ENCODE measurements at places on chromosomes 3 and 15.

DNA sequence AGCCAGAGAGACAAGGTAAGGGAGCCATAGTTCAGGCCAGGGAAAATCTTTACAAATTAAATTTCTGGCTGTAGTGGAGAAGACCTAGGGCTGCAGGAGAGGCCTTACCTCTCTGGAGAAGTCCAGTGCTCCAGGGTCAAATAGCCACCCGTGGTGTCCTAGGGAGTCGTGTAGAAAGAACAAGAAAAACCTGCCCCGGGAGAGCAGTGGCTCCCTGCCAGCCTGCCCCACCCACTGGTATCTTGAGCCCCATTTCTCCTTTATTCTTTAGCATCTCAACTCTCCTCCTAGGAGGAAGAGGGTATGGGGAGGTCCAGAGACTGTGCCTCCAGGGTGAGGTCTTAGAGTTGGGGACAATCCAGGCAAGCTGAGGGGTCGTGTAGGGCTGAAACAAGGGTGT is 32.1 kb upstream of the NTRK3 start:
- DNase-seq, result no peak

- DNase-seq, result no peak
Observed at GRCh38 chr15:78907577-78907976, 34.9 kb downstream of the MORF4L1 start.

DNA sequence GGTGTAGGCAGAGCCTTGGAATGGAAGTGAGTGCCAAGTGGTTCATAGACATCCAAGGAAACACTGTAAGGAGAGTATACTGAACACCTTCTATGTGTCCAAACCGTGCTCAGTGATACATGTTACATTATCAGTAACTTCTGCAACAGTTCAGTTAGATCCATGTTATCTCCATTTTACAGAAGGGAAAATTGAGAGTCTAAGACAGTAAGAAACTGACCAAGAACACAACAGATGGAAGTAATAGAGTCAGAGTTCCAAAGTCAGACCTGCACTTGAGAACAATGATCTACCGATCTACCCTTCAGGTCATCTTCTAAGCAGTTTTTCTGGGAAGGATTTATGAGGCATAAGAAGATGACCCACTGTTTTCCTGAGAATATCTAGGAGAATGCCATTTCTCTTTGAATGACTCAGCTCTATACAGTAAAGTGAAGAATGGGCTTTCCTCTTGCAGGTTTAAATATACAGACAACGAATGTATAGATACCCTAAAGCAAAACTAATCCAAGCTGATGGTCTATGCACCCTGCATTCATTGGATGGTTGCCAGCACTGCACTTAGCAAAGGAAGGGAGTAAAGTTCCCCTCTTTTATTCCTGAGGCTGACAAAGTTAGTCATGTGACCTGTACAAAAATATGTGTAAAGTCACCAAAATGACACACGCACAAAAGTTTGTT is 604.1 kb upstream of the MDFIC2 start:
- DNase-seq, result no peak

GRCh38 chr3:98788651-98789050 is 25.5 kb downstream of the ST3GAL6 start:
- DNase-seq, result no peak

GRCh38 chr3:145865399-145866018 is 295.5 kb downstream of the PLOD2 start:
- DNase-seq, result no peak

DNA sequence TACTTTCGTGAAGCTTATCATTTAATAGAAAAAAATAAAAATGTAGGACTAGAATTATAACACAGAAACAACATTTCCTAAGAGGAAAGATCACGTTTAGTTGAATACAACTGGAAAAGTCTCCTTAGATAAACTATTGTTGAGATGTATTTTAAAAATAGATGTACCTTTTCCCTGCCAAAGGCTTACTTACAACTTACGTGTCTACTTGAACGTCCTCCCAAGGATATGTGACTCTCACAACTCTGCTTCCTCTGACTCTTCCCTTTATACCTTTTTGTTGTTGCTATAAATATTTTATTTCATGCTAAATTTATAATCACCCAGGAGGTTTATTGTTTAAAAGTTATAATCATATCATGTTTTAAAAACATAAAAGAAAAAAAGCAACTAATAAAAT is 908.0 kb upstream of the ROBO1 start:
- no peak for DNase-seq

DNA sequence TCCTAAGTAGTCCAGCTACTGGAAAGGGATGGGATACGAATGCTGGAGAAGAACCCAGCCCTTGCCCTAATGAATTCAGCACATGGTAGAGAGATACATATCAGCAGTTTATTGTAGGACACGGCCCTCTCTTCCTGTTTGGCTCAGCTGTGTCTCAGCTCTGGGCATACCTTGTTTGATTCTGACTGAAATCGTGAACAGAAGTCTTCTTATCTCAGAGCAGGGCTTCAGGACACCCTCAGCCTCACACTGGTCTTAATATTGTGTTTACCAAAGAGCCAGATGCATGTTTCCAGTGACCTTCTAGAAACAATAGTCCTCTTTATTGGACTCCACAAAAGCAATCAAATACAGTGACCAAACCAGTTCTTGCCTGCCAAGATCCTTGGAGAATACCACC is 54.7 kb downstream of the FAM174B start:
- no peak for DNase-seq

GRCh38 chr3:17820704-17821103 is 78.3 kb upstream of the TBC1D5 start:
- DNase-seq, result no peak

DNA sequence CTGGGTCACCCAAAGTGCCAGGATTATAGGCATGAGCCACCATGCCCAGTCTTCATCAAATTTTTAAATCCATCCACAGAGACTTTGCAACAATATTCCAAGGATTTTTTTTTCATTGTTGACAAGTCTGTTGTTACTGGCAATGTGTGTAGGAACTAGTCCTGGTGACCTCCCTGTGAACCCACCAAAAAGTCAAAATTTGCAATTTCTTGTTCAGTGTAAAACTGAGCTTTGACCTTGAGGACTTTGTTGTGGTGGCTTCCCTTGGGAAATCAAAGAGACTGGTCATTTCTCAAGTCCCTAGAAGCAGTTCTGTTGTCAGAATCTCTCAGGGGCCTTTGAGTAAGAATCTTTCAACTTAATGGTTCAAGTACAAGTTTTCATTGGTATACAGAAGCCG is 36.9 kb upstream of the COL8A1 start:
- DNase-seq, result no peak

- no peak for DNase-seq
Observed at GRCh38 chr3:183100376-183100775, 1.1 kb upstream of the MCCC1 start.

- DNase-seq, result no peak
Observed at GRCh38 chr3:71225002-71225684, 358.4 kb downstream of the FOXP1 start.

- DNase-seq, result no peak
Observed at GRCh38 chr15:71532994-71533393, 277.4 kb upstream of the NR2E3 start.

DNA sequence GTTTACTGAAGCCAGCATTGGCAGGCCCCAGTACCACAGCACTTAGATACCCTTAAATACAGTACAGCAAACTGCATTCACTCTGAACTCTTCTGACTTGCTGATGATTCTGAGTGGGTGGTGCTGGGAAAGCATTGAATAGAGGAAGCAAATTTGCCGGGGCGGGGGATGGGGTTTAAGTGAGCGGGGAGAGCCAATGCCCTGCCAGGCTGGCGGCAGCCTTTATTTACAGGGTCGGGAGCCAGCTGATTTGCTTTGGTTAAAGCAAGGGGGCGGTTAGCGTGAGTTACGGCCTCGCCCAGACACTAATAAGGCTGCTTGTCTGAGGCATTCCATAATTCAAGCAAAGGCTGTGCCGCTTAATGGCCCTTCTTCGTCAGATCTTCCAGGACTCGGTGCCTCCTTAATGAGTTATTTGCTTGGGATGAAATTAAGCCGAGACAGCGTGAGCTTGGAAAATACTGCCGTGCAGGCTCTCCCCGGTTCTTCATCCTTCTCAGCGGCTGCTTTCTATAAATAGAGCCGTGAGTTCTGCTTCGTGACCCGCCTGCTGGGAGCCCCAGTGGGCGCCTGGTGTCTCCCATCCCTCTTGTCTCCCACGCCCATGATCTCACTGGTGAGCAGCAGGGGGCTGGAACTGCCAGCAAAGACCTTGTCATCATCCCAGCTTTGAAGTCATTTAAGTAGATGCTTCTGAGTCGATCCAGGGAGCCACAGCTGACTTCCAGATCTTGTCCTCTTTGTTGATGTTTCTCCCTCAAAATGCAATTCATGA is 25.8 kb downstream of the SPSB4 start:
- no peak for DNase-seq
